Stimulated activated CD4-positive, alpha-beta T cell treated with anti-CD3 and anti-CD28 coated beads, Interleukin-2, amount 100 ng/mL, for 24 hours (primary cell): ENCODE measurements at places on chromosomes 11 and 22.

DNA sequence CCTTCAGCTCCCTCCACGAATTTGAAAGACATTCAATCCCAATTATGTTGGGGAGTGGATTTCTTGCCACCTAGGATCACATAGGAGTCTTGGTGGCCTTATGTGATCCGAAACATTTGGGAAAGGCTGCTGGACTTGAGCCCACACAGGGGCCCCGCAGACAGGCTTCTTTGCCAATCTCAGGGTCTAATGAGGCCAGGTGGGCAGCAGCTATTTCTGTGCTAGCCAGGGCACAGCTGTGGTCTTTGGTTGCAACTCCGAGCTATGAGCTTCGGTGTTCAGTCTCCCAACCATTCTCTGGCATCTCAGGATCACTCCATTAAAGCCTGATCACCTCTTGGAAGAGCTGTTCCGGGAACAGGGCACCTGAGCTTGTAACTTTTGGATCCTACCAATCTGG is 84.4 kb downstream of the TP53I11 start:
- no peak for DNase-seq

DNA sequence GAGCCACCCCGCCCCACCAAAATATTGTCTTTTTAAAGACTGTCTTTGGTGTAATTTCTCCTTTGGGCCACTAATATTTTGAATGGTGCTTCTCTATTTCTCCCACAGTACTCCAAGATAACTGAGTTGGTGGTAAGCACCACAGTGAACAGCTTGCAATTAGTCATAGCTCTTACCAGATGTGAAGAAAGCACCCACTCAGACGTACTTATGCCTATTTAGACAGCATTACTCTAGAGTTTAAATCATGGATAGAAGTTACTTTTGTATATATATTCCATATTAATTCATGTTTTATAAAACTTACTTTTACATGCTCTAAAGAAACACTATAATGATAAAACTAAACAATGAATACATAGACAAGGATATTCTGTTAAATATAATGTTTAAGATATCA is 12.7 kb downstream of the ANO3 start:
- no peak for DNase-seq

- DNase-seq, result no peak
These were observed 467.1 kb downstream of the MIAT start for GRCh38 chr22:27124351-27124966.

DNA sequence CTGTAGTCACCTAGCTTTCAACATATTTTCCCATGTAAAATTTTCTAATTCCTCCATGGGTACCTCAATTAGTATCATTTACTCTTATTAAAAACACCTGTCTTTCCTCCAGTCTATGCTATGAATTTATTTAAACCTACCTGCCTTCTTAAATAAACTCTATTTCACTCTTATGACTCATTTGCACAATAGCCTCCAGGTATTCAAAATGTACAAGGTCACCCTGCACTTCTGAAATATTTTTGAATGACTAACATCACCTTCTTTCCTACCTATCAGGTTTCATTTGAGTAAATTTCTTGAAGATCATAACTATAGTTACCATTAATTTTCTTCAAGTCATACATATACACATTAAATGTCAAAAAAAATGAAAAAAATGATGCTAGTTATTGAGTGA is 939.7 kb downstream of the DLG2 start:
- DNase-seq, result no peak

DNA sequence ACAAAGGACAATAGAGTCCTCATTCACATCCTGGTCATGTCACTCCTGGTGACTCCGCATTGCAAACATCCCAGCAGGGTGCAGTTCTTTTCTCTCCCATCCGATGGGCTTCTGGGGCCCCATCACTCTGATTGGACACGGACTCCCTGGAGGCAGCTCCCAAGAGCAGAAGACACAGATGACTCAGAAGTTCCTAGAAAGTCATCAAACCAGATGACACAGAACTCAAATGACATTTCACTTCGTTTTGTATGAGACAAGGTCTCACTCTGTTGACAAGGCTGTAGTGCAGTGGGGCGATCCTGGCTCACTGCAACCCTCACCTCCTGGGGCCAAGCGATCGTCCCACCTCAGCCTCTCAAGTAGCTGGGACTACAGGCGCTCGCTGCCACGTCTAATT is 33.2 kb downstream of the ZNF195 start:
- DNase-seq, result no peak
